Hematopoietic multipotent progenitor cell treated with erythropoietin and hydrocortisone succinate and interleukin-3 and kit ligand, for 4 days (in vitro differentiated cells): ENCODE measurements at places on chromosomes 6 and 20.

- DNase-seq, result no peak
Observed at GRCh38 chr6:168542301-168542700, 101.3 kb downstream of the SMOC2 start.

- no peak for DNase-seq
Observed at GRCh38 chr6:78253618-78254017, 600.8 kb downstream of the MEI4 start.

DNA sequence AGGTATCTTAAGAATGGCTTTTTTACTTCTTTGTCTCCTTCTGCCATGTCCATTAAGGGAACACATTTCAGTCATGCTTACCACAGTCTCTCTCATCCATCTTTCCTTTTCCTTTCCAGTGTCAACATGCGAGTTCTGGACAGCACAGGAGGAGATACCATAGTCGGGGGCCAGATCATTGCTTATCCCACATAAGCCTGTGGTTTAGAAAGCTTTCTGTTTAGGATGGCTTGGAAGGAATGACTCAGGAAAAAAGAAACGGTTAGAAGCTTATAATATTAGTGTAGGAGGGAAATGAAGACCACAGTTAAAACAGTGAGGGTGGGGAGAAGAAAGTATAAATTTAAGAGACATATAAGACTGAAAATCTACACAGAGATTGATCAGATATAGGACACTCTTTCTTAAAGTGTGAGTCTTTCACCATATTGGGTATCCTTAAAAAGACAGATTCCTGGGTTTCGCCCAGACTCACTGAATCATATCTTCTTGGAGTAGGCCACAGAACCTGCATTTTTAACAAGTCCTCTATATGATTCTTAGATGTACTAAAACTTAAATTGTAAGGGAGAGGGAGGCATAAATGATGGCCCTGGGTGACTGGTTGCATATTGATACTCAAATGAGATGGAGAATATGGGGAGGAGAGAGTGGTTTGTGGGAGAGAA lies 36.1 kb downstream of the DSE start:
- DNase-seq, result peak; percentile 10

GRCh38 chr20:52291109-52291508 lies 99.5 kb upstream of the ZFP64 start:
- DNase-seq, result no peak

- DNase-seq, result peak; percentile 63
Observed at GRCh38 chr6:70413992-70414494, 735 bp downstream of the FAM135A start.

GRCh38 chr20:62275219-62275618 lies 27.6 kb upstream of the ADRM1 start:
- no peak for DNase-seq

- no peak for DNase-seq
Observed at GRCh38 chr6:24752917-24753492, 21.7 kb upstream of the GMNN start.

- no peak for DNase-seq
Observed at GRCh38 chr20:31705598-31706597, 16.8 kb downstream of the BCL2L1 start.

- DNase-seq, result peak; percentile 33
Observed at GRCh38 chr6:46734867-46735719, at the start of gene PLA2G7. PLA2G7 (minus strand) TSS chr6:46735375; CDS start chr6:46722891, 12,484 bp downstream.

GRCh38 chr20:24962510-24962909 lies 13.4 kb downstream of the CST7 start:
- DNase-seq, result no peak

DNA sequence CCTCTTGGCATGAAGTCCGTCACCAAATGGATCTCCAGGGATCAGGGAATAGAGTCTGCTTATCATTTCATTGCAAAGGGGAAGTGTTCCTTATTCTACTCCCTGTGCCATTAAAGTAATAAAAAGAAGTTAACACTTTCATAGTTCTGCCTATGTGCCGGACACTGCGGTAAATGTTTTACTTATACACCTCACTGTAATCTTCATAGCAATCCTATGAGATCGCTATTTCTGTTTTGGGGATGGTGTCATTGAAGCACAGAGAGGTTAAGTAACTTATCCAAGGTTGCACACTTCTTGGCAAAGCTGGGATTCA lies 177.7 kb downstream of the TSHZ2 start:
- DNase-seq, result no peak

DNA sequence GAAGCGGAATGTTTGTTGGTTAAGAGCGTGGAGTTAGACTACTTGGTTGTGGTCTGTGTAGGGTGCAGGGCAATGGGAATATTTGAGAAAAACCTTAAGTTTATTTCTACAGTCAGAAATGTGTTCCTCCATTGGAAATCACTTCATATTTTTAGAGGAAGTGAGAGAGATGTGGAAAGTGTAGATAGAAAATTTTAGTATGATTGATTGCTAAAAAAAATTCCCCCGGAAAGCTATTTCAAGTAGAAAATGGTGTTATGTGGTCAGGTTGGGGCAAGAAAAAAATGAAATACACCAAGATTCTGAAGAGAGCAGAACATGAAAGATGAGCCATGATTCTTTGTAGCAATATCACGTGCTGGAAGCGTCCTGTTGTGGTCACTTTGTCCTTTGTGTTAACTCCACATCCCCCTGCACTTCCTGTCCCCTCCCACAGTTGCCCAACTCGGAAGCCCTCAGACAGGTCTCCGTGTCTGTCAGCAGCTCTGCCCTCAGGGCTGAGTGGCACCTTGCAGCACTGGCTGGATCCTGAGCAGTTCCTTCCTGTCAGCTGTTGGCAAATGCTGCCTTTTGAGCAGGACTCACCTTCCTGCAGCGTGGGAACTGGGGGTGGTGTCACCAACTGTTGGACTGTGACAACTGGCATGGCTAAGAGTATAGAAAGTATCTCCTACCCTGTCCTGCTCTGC lies 137.5 kb upstream of the SLC24A3 start:
- DNase-seq, result peak; percentile 88

DNA sequence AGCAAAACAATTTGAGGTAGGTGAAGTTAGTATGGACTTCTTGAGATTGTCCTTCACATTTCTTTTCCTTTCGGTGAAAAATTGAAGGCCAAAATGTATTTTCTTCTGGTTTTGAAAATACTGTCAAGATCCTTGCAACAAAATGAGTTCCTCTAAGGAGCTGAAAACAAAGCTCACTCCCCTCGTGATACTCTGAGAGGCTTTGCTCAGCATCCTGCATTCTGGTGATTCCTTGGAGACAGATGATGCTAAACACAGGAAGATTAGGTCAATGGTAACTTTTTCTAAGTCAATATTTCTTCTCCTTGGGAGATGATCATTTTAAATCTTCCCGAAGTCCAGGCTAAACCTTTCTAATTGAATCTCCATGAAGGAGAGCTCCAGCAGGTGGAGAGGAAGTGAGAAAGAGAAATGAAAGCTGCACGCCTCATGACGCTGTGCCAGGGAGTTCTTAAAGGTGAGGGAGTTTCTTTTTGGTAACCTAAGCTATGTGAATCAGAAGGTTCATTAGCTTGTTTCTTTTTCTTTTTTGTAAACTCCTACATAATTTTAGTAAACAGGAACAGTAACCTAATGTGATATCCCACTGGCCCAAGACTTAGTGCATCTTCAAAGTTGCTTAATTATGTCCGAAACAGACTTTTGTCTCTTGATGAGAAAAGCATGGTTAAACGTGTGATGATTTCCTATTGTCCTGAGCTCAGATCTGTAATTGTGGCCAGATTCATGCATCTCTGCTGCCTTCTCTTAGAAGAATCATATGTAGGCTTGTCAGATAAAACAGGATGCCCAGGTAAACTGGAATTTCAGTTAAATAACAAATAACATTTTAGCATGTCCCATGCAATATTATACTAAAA lies 15.0 kb downstream of the ESR1 start:
- no peak for DNase-seq

DNA sequence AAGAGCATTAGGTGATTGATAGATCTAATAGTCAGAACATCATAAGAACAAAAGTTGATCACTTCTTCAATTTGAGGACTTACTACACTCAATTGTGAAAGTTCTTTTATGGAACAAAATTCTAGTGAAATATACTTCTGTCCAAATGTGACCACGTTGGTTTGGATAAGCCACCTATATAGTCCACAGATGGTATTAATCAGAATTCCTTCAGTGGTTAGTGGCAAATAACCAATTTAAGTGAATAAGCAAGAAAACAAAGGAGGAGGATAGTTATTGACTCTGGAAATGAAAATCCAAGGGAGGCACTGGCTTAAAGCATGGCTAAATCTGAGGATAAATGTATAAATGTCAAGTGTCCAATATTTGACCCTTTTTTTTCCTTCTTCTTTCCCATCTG lies 268.5 kb upstream of the MARCKS start:
- no peak for DNase-seq

GRCh38 chr6:73418081-73418741 lies 23.6 kb downstream of the DDX43 start:
- DNase-seq, result peak; percentile 17

GRCh38 chr20:46546936-46547335 lies 3.5 kb downstream of the OCSTAMP start:
- no peak for DNase-seq

DNA sequence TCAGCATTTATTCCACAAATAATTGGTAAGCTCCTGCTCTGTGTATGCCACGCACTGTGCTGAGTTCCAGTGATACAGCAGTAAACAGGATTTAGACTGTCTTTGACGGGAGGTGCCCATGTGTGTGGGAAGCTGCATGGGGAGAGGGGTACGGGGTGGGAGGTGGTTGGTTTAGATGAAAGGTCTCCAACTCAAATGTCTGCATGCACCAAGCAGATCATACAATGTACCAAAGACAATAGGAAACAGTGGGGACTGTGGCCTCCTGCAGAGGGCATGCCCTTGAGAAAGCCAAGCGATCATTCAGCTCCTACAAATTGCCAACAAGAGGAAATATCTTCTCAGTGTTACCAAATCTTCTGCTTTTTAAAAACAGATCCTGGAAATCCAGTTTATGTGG lies 36.1 kb downstream of the SLC22A2 start:
- no peak for DNase-seq

DNA sequence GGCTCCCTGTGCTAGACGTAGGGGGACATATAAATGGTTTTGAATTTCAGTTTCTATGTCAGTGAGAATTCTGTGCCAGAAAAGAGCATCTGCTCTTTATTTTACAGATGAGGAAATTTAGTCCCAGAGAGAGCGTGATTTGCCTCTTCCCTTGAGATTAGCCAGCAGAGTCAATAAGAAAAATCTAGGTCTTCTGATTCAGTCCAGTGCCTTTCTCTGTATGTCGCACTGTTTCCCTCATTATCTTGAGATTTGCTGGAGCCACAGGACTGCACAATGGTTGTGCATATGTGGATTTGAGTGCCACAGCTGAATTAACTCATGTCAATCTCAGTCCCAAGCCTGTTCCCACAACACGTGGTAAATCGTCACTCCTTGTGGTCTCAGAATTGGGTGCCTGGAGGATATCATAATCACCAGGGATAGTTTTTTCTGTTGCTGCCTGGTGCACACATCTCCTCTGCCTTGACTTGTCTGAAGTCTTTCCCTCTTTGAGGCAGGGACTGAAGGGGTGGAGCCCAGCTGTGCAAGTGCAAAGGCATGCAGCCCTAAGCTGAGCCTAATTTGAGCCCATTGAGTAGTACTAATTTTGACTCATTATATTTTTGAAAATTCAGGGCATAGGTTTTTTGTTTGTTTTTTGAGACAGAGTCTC lies 276.7 kb downstream of the SOX4 start:
- DNase-seq, result no peak

DNA sequence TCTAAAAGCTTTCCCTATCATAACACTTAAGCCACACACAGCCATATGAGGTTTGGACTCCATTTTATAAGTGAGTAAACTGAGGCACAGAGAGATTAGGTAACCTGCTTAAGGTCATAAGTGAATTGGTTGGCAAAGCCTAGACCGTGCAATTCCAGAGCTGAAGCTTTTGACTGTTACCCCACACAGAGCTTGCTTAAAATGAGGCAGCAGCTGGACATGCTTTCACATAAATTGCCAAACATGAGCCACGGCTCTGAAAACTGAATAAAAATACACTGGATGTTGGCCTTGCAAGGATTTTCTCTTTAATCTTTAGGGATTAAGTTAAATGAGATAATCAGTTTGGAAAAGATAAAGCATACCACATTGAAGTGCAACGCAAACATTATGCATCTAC lies 2.5 kb downstream of the RIPOR2 start:
- no peak for DNase-seq

DNA sequence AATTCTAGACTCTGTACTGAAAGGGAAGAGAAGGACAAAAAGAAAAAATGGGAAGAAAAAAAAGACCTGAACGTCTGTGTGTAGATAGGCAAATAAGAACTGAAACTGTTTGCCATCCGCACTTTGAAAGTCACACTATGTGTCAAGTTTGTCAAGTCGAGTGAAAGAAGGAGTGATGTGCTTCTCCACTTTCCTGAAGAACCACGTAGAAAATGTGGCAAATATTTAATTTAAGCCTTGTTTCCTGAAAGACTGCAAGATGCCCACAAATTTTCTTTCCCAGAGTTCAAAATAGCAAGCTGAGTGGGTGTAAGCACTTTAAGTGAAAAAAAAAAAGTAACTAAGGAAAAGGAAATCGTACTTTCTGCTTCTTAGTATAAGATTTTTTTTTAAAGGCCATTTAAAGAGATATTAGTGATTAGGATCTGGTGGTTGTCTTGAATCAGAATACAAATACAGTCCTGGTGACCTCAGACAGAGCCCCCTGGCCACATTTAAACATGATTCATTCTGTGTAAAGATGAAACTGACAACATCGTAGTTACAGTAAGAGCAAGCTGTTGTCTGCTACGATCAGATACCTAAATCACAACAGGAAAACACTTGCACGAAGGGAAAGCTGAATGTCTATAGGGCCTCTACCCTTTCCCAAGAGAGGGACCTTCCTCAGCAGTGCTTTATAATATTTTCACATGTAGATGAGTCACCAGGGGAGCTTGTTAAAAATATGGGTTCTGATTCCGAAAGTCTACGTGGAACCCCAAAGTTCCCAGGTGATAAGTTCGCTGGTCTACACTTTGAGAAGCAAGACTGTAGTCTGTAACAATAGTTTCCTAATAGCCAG lies 102.3 kb downstream of the HIVEP2 start:
- DNase-seq, result peak; percentile 47

DNA sequence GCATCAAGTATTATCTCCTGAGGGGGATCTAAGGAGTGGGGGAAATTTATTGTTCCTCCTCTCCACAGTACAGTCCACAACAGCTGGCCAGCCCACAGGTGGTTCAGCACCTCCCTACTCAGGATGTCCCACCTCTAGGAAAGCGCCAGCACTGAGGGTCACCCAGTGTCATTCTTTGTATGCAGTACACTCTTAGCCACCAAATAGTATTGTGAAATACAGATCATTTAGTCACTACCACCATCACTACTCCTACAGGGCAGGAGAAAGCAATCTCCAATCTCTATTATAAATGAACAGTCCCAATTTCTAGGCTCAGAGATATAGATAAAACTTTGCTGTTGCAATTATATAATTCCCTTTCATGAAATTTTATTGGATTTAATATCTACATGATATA lies 6.3 kb upstream of the ZNF76 start:
- no peak for DNase-seq

GRCh38 chr6:125197795-125198269 lies 44.3 kb downstream of the TPD52L1 start:
- no peak for DNase-seq

GRCh38 chr6:14763139-14763538 lies 482.7 kb upstream of the JARID2 start:
- DNase-seq, result no peak

- DNase-seq, result no peak
Observed at GRCh38 chr6:42396720-42397119, 55.0 kb downstream of the TRERF1 start.
